ENCODE measurements at places on chromosomes 13 and 19.

DNA sequence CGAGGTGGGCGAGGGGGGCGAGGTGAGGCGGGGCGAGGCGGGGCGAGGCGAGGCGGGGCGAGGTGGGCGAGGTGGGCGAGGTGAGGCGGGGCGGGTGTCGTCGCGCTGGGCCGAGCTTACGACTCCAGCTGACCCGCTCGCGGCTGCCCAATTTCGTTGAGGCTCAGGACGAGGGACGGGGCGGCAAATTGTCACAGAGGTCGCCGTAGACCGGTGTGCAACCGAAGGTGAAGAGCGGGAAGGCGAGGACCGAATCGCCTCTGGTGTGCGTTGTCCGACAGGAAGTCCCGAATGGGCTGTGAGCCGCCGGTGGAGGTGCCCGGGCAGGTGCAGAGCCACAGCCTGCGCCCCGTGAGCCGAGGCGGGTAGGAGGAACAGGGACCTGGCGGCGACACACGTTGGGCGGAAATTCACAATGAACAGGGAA lies at the start of gene LACC1:
TSS of gene LACC1 (plus strand) at position 150 of the 427 bp plus-strand sequence. CDS start 1,082 bp downstream, outside the sequence.
- DNase-seq, result peak; percentile 49

GRCh38 chr19:16446108-16446723 lies 25.6 kb downstream of the EPS15L1 start:
- no peak for DNase-seq

GRCh38 chr19:11540645-11541044 lies 2.0 kb downstream of the CNN1 start:
- DNase-seq, result no peak

- DNase-seq, result peak; percentile 65
These were observed 173.6 kb downstream of the NUFIP1 start for GRCh38 chr13:44815623-44816022.

DNA sequence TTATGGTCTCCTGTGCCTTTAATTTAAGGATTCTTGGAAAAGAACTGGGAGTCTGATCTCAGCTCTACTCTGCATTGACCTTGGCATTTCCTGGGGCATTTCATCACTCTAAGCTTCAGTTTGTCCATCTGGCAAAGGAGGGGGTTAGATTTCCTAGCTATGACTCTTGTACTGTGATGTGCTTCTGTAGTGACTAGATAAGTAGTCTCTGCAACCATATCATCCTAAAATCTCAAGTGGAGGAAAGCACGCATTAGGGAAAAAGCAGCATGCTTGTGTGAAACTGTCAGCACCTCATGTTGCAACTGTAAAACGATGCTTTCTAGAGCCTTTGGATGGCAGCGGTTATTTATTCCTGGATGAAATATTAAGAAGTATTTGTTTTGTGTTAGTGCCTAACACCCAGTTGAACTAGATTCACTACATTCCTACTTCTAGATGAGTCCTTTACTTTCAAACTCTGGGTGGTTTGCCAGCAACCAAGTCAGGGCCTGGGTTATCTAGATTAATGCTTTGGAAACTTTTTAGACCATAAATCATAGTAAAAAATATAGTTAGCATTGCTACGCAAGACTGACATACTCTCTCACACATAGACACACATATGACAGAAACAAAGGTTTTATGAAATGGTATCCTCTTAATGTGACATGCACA lies 6.8 kb downstream of the WDFY2 start:
- DNase-seq, result no peak

GRCh38 chr19:8224394-8225145 lies 15.4 kb downstream of the CERS4 start:
- DNase-seq, result no peak

- DNase-seq, result no peak
These were observed 68.0 kb upstream of the GPR183 start for GRCh38 chr13:99374994-99375737.

GRCh38 chr13:35920816-35921215 lies 210.4 kb downstream of the DCLK1 start:
- DNase-seq, result no peak

GRCh38 chr13:114124431-114124830 lies 8.0 kb downstream of the RASA3 start:
- DNase-seq, result no peak

DNA sequence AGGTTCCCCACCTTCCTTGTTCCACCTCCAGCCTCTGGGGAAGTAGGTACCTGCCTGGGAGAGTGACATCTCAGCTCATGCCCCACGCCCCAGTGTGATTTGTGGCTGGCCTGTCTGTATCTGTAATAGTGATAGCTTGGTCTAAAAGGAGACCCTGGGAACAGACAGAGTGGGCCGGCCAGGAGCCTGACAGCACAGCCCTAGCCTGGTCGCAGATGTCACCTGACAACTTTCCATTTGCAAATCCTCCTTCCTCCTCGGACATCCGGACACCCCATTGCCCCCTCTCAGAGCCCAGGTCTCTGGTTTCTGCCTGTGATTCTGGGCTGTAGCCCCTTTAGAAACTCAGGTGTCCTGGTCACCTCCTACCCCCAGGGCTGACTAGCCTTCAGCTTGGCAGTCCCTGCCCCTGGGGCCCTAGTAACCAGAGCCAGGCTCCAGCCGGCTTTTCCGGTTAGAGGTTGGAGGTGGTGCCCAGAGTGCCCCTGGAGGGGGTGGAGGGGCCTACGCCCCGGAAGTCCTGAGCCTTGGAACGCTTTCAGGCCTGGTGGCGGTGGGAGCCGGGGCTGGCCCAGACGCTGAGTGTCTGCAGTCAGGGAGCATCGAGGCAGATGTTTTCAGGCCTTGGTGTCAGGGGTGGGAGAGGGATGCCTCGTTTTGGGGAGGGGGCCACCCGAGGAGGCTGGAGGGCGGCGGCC lies 6.5 kb downstream of the LRRC8E start:
- DNase-seq, result peak; percentile 71

DNA sequence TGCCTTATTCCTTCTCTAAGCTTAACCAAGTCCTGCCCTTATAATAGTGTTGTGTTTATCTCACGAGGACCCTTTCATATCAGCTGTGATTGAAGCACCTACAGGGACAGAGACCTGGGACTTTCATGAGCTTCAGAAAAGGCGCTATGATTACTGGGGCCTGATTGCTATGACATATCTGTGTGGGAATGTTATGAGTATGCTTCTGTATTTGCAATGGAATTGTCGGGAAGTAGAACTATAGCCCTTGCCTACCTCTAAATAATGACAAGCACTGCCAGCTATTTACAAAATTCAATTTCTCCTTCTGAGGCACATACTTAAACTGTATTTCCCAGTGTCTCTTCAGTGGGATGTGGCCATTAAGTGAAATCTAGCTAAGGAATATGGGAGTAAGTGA lies 191.5 kb downstream of the LHFPL6 start:
- no peak for DNase-seq

GRCh38 chr13:89514534-89515312 lies 1832.8 kb upstream of the MIR17HG start:
- no peak for DNase-seq
